Left renal pelvis (tissue), 4 donors: ENCODE measurements at places on chromosomes 16 and 17.

GRCh38 chr17:42274812-42275526 lies 1.2 kb downstream of the STAT5B start:
- DNase-seq = no peak

- no peak for DNase-seq
Observed at GRCh38 chr17:7445619-7445968, 733 bp downstream of the CHRNB1 start.

- no peak for DNase-seq
Observed at GRCh38 chr16:2475413-2476344, 752 bp downstream of the TBC1D24 start.

DNA sequence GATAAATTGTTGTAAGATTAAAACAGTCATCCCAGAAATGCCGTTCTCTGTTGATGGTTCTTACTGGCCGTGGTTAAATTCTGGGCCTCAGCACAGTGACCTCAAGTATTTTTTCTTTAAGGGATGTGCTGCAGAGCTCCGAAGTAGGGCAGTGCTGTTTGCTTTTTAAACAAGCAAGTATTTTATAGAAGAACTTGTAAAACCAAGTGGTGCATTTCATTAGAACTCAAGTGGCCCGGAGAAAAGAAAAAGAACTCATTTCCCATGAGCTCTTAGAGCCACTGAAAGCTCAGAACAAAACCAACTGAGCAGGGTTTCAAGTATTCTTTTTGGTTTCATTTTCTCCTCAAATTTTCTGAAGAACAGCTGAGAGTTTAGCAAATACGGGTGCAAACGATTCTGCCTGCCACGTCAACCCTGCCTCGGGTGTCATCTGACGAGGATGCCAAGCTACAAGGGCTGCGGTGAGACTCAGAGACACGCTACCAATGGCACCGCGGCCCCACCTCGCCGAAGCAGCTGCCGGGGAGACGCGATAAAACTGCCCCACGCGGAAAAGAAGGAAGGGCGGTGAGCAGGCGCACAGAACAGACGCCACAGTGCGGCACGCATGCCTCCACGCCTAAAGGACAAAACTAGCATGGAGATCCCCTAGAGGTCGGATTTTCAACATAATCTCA lies 6.3 kb downstream of the LMF1 start:
- no peak for DNase-seq

DNA sequence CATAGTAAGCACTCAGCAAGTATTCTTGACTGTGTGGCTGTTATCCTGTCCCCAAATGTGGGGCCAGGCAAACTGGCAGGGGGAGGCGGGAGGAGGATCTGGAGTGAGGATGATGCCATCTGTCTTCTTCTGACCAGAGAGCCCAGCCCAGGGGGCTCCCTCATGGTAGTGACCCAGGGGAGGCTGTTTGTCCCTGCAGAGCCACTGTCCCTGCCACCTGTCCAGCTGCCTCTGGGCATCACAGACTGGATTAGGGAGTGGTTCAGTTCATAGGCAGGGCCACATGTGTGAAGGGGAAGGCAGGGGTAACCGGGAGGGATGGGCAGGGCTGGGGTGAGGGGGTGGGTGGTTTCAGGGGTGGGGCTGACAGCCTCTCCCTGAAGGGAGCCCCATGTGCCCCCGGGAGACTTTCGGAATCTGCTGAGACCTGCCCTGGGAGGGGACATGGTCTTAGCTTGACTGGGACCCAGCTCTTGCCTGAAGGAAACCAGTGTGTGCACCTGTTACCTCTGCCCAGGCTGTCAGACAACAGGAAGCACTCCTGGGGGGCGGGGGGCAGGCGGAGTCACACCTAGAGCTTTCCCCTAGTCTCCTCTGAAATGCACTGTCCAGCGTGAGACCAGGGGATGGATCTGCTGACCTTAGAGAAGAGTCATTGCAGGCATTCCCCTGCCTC lies 15.2 kb downstream of the ARHGAP23 start:
- no peak for DNase-seq

DNA sequence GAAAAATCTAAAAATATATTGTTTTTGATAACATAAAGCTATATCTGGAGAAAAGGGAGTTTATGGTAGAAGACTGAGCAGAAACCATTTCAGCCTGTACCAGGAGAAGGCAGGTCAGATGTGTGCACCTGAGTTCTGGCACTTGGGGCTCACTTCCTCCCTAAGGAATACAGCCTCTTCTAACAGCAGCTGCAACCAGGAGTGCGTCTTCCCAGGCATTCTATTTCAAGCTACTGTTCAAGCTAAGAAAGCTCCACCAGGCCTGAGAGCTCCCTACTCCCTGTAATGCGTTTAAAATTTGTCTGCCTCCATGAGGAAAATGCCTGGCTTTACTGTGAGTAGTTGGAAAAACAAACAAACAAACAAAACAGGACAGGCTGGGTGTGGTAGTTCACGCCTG lies 96.1 kb downstream of the ZNF778 start:
- DNase-seq = no peak

- no peak for DNase-seq
Observed at GRCh38 chr17:45098081-45098868, 34.0 kb downstream of the PLCD3 start.

DNA sequence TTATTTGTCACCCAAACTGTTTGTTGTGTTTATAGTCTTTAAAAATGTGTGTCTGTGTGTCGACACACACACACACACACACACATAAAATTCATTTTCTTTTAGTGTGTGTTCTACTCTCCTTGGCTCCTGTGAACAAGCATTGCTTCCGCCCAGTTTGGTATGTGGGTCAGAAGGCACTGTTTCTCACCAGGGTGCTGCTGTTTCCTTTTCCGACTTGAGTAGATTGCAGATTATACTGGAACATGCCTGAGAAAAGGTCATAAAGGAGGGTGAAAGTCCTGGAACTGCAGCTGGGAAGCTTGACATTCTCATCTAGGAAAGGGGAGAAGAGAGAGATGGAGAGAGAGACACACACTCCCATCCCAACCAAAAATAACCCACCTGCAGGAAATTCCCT lies 330.3 kb downstream of the BCAS3 start:
- DNase-seq = no peak

DNA sequence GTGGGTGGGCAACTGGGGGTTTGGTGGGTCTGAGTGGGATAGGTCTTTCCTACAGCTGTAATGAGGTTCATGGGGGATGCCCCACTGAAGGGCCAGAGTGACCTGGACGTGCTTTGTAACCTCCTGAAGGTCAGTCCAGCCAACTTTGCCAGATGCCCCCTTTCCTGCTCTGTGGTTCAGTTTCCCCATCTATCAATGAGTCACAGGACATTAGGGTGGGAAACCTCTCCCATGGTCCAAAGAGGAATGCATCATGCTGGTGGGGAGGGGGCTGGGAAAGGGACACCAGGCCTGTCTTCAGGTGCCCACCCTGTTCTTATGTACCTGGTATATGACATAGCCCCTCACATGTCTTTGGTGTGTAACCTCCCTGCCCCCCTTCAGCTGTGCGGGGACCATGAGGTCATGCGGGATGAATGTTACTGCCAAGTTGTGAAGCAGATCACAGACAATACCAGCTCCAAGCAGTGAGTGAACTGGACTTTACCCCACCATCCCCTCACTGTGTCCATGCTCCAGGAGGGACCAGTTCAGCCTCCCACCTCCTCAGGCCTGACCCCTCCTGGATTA lies 24.0 kb upstream of the ALKBH5 start:
- no peak for DNase-seq

DNA sequence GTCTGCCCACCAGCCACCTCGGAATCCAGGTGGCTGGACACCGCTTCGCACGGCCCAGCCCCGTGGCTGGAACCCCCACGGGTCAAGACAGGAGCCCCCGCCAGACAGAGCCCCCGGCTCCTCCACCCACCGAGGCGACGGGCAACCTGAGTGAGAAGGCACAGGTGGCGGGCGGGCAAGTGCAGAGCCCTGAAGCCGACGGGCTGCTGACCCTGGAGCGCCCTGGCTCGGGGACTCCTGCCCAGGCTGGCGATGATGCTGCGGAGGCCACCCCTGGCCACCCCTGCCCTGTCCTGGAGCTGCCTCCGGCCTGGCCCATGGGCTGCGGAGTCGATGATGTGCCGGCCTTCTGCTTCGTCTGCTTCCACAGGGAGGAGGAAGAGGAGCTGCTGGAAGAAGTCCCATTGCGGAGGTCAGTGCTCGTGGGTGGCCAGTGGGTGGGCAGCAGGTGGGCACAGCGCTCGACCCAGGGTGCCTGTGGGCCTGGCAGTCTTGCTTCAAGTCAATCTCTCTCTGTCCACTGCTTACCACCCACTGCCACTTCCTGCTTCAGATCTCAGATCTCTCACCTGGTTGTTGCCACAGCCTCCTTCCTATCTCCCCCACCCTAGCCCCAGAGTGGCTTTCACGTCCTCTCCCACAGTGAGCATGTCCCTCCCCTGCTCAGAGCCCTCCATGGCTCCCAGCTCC lies 33.1 kb upstream of the SBK1 start:
- DNase-seq = no peak

DNA sequence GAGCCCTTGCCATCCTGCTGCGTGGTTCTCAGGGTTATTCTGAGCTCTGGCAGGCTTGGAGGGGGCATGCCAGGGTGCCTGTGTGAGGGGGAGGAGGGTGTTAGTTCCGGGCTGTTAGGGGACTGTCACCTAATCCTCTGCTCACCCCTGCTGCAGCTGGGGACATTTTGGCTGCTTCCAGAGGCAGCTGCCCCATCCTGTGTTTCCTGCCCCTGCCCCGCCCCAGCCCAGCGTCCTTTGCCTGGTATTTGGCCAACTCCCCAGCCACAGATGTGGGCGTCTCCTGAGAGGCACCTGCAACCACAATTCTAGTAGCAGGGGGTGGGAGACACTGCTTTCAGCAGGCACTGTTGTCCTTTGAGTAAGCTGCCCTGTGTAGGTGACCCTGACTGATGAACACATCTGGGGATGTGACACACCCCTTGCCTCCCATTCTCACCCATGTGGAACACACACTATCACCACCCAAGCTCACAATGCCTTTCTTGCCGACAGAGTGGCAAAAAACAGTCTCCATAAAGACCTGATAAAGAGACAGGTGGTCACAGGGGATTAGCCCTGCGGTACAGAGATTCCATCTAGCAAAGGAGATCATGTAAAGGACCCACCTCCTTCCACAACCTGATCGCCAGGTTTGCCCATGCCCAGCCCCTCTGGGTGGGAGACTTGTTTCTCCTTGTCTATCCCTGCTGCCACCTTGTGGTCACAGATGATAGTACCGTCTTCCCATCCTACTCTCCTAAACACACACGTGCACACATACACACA lies at the start of gene CHRNE:
Gene CHRNE, minus strand, starts transcription at position 48 of the 768 bp plus-strand sequence. Its CDS starts 35 bp downstream, at position 13.
- DNase-seq = peak; percentile 77

DNA sequence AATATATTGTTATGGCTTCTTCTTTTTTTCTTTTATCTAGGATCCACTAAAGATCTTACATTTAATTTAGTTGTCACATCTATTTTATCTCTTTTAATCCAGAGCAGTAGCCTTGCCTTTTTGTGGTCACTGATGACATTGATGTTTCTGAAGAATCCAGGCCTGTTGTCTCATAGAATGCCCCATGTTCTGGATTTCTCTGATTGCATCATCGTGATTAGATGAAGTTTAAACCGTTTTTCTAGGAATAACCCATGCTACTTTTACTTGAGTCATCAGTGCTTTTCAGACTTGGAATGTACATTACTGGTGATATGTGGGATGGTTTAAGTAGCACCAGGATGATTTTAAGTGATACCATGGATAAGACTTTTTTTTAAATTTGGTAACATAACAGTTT lies 106.4 kb upstream of the CES5A start:
- no peak for DNase-seq

GRCh38 chr16:81515281-81515680 lies 70.7 kb downstream of the CMIP start:
- no peak for DNase-seq

DNA sequence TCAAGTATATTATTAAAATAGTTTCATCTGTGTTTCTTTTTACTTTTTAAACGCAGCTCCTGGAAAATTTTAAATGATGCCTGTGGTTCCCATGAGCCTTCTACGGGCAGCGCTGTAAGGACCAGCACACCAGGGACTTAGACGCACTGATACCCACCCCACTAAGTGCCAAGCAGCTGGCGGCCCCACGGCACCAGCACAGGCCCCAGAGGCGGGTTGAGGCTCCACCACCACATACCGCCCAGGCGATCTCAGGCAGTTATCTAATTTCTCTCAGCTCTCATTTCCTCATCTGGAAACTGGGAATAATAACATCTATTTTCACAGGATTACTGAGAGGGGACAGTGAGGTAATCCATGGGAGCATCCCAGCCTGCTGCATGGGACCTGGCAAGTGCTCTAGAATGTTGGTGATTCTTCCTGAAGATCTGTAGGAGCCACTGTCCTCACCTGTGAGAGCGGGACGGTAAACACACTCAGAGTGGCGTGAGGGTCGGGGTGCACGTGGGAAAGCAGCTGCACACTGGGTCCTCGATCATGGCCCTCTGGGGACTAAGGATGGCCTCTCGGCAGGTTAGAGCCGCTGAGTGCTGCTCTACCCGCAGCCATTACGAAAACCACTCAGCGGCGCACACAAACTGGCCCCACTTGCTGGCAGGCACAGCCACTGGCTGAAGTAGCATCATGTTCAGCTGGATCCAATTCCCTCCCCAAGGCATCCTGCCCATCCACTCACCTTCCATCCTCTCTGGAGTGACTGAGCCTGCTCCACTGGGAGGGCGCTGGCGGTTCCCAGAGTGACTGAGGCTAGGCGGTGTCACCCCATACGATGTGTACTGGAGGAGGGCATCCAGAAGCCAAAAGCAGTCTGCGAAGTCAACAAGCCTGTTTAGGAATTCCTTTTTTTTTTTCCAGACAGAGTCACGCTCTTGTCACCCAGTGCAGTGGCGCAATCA lies 17.6 kb upstream of the SLC38A8 start:
- no peak for DNase-seq

GRCh38 chr16:70715860-70716357 lies 30.1 kb upstream of the MTSS2 start:
- no peak for DNase-seq

GRCh38 chr16:84730406-84731106 lies 30.8 kb downstream of the USP10 start:
- DNase-seq = no peak

DNA sequence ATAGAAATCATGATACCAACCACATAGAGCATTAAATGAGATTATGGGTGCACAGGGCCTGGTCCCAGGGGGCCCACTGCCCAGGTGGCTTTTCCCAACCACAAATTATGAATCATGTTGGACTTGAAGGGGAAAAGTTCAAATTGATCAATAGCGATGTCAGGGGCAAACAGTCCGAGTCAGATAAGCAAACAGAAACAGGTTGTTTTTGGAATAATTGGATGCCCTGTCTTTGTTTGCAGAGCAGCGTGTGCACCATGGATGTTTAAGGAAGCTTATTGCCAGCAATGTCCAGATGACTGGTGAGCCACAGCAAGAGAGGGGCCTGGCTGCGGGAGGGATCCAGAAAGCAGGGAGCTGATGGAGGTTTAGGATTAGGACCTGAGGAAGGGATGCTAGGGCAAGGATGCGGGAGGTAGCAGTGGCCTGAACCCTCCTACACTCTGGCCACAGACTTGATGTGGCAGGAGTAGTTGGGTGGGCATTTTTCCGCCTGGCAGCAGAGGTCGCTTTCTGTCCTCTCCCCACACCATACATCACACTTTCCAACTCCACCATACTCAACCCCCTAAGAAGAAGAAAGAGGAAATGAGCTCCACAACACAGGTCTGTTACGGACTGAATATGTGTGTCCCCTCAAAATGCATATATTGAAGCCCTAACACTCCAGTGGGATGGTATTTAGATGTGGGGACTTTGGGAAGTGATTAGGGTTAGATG lies 266.4 kb upstream of the RPL38 start:
- no peak for DNase-seq
